ENCODE measurements at places on chromosomes 11 and 22. TPM values are rescaled to one million over a fixed set of nuclear protein-coding genes. Genes with fewer than 3 reads are reported as not detected.

The KRTAP5-9 gene
- not detected for total RNA-seq

The OR4S1 gene
- total RNA-seq, result not detected

The SLC22A9 gene
- not detected for total RNA-seq

The MS4A6A gene
- not detected for total RNA-seq

The SF3A1 gene
- 12.0 TPM for total RNA-seq

The PPARA gene
- 16.7 TPM for total RNA-seq

The UCP2 gene
- total RNA-seq, result 0.34 TPM

The ACCS gene
- 1.4 TPM for total RNA-seq

The CHCHD10 gene
- 29.6 TPM for total RNA-seq

The LRRC56 gene
- total RNA-seq, result 1.4 TPM

The UCP3 gene
- total RNA-seq, result 0.93 TPM

The CASP5 gene
- 0.50 TPM for total RNA-seq

The SYT8 gene
- total RNA-seq, result 10.0 TPM

The MYRF gene
- under 0.01 TPM for total RNA-seq

The PKDREJ gene
- not detected for total RNA-seq

The APOBEC3G gene
- total RNA-seq, result 4.8 TPM

The C11orf87 gene
- under 0.01 TPM for total RNA-seq

The OR6A2 gene
- 0.14 TPM for total RNA-seq

The CNTN5 gene
- under 0.01 TPM for total RNA-seq

The STK33 gene
- total RNA-seq, result 0.34 TPM

The RIMBP3C gene
- not detected for total RNA-seq

The TTC36 gene
- 1.3 TPM for total RNA-seq

The NUP160 gene
- total RNA-seq, result 32.5 TPM

The SCGB1C1 gene
- not detected for total RNA-seq

The ARHGAP20 gene
- under 0.01 TPM for total RNA-seq

The PANX2 gene
- 1.4 TPM for total RNA-seq

The MIOX gene
- 0.14 TPM for total RNA-seq

The OR2AT4 gene
- total RNA-seq, result not detected

The MS4A7 gene
- total RNA-seq, result not detected

The NECTIN1 gene
- 414 TPM for total RNA-seq

The ALDH3B1 gene
- total RNA-seq, result 1.0 TPM

The DMC1 gene
- 1.4 TPM for total RNA-seq

The KCNA4 gene
- total RNA-seq, result not detected

The BLID gene
- not detected for total RNA-seq

The APOA5 gene
- total RNA-seq, result not detected

The NAP1L4 gene
- 231 TPM for total RNA-seq

The POTEH gene
- total RNA-seq, result not detected

The FAM118B gene
- total RNA-seq, result 17.4 TPM

The XKR3 gene
- total RNA-seq, result not detected

The C1QTNF6 gene
- 6.8 TPM for total RNA-seq

The FJX1 gene
- total RNA-seq, result 33.4 TPM

The APOBEC3B gene
- 0.50 TPM for total RNA-seq

The KCNJ5 gene
- 2.7 TPM for total RNA-seq

The GSTP1 gene
- 1,128 TPM for total RNA-seq

The VSIG10L2 gene
- total RNA-seq, result 0.14 TPM

The C11orf97 gene
- not detected for total RNA-seq

The FAM83F gene
- total RNA-seq, result 32.8 TPM
